ENCODE measurements at places on chromosomes 11 and 22.

DNA sequence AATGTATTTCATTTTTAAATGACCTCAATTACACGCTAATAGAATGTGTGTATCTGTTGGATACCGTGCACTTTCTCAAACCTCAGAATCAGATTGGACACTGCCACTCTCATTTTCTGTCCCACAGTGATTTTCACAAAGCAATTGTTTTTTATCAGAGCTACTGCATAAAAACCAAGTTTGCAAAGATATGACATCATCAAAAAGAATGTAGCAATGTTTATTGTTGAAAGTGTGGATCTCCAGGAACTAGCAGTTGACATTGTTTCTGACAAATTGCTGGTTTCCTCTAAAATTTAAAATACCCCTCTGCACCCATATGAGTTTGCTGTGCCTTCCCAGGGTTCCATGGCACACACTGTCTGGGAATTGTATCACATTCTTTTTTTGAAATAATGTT lies 362.7 kb upstream of the DDI1 start:
- no peak for DNase-seq

GRCh38 chr11:102476812-102477211 lies 24.2 kb upstream of the TMEM123 start:
- no peak for DNase-seq

DNA sequence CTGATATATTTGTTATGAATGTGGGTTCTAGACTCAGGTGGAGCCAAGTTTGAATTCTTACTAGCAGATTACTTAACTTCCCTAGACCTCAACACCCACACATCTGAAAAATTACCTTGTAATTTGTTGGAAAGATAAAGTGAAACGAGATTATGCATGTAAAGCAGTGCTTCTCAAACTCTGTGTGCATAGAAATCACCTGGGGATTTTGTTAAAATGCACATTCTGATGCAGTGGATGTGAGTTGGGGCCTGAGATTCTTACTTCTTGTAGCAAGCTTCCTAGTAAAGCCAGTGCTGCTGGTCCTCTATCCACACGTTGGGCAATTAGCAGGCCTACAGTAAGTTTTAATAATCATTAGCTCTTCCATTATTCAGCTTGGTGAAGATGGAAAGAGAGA lies 15.1 kb upstream of the CEP295 start:
- DNase-seq: no peak

- no peak for DNase-seq
Measured at GRCh38 chr11:71537537-71537936, 288 bp upstream of the KRTAP5-8 start.

GRCh38 chr22:32665676-32666075 lies 135.8 kb upstream of the TIMP3 start:
- DNase-seq: no peak

- no peak for DNase-seq
Measured at GRCh38 chr11:91731051-91731450, 493.6 kb upstream of the FAT3 start.

DNA sequence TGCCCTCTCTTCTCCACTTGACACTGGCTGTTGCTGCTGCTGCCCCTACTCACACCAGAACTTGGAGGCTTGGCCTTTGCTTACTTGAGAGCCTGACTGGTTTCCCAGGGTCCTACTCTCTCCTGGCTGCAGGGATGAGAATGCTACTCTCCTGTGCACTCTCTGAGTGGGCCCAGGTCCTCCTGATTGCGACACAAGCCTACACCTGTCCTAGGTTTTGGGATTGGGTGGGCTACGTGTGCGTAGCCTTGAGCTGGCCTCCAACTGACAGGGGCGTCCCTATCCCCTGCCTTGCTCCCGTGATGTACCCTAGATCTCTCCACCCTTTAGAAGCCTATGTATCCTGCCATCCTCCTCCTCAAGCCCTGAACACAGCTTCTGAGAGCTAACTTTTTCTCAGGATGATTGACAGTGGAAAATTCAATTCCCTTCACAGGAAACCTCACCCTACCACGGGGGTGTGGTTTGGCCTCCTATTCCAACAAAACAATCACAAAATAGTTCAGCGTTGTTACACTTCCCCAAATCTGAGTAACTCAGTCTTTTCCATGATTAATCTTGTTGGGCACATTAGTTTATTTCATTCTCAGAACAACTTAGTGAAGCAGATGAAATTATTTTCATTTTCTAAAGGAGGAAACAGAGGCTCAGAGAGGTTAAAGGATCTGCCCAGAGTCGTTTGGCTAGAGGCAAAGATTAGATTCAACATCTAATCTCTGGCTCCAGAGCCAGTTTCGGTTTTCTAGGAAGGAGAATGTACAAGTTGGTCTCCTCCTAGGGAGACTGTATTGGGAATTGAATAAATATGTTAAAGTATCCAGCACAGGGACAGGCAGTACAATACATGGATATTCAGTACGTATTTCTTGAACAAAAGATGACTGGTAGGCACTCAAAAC lies 17.6 kb upstream of the AMOTL1 start:
- DNase-seq: no peak

- DNase-seq: no peak
Measured at GRCh38 chr11:104191124-104191523, 27.2 kb upstream of the PDGFD start.

DNA sequence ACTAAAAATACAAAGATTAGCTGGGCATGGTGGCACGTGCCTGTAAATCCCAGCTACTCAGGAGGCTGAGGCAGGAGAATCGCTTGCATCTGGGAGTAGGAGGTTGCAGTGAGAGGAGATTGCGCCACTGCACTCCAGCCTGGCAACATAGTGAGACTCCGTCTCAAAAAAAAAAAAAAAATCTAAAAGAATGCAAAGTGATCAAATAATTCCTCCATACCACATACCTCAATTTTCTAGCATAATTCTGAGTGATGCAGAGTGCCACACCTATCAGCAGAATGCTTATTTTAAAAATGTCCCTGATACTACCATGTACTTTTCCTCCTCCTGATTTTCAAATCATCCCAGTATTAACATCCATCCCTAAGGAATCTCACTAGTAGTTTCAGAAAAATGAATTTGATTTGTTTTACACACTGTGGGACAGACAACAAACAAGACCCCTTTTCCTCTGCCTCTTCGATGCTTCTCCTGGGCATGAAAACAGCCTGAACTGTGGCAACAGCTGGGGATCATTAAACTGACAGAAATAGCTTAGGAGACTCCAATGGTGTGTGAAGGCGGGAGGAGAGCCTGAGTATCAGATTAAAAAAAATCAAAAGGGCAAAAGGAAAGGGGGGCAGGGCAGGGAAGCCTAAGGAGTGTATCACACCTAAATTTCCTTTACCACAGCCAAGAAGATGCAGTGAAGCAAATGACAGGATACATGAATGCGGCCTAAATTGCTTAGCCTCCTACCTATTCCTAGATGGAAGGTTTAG lies 114.7 kb downstream of the SGSM3 start:
- no peak for DNase-seq

DNA sequence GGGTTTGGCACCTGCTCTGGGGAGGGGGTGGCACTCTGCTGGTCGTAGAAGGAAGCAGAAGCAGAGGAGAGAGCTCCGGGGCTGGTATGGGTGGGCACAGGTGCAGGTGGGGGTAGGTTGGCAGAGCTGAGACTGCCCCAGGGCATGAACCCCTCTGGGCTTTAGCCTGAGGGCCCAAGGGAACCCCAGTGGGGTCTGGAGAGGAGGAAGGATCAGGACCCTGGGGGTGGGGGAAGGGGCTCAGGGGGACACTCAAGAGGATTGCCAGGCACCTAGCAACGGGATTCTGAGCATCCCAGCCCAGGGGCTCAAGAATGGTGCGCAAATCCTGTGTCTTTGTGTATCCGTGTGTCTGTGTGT lies 6.3 kb downstream of the ALDH3B2 start:
- no peak for DNase-seq

DNA sequence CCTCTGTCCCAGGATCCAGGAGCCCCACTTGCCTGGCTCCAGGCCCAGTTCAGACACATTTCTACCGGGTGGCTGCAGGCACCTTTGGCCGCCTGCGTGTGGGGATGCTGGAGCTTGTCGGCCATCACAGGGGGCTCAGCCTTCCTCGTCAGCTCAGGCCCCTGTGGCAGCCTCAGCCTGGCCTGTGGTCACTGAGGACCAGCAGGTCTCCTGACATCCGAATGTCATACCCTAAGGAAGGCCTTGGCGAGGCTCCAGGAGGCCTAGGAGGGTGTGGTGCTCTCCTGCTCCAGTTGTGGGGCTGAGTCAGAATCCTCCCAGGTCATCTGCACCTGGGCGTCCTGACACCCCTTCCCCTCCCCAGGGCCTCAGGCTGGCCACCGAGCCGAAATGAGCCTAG lies 14.9 kb upstream of the SOX10 start:
- DNase-seq: no peak

GRCh38 chr22:17748555-17749353 lies 25.5 kb downstream of the BID start:
- DNase-seq: no peak

DNA sequence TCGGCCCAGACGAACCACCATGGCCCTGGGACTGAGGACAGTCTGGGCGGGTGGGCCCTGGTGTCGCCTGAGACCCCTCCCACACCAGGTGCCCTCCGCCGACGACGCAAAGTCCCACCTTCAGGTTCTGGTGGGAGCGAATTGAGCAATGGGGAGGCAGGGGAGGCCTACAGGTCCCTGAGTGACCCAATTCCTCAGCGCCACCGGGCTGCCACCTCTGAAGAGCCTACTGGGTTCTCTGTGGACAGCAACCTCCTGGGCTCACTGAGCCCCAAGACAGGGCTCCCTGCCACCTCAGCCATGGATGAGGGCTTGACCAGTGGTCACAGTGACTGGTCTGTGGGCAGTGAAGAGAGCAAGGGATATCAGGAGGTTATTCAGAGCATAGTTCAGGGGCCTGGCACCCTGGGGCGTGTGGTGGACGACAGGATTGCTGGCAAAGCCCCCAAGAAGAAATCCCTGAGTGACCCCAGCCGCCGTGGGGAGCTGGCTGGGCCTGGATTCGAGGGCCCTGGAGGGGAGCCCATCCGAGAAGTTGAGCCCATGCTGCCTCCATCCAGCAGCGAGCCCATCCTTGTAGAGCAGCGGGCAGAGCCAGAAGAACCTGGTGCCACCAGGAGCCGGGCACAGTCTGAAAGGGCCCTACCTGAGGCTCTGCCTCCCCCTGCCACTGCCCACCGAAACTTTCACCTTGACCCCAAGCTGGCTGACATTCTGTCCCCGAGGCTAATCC lies 2.8 kb downstream of the ARHGEF17 start:
- no peak for DNase-seq

GRCh38 chr22:29801153-29801552 lies 34.0 kb downstream of the UQCR10 start:
- no peak for DNase-seq

DNA sequence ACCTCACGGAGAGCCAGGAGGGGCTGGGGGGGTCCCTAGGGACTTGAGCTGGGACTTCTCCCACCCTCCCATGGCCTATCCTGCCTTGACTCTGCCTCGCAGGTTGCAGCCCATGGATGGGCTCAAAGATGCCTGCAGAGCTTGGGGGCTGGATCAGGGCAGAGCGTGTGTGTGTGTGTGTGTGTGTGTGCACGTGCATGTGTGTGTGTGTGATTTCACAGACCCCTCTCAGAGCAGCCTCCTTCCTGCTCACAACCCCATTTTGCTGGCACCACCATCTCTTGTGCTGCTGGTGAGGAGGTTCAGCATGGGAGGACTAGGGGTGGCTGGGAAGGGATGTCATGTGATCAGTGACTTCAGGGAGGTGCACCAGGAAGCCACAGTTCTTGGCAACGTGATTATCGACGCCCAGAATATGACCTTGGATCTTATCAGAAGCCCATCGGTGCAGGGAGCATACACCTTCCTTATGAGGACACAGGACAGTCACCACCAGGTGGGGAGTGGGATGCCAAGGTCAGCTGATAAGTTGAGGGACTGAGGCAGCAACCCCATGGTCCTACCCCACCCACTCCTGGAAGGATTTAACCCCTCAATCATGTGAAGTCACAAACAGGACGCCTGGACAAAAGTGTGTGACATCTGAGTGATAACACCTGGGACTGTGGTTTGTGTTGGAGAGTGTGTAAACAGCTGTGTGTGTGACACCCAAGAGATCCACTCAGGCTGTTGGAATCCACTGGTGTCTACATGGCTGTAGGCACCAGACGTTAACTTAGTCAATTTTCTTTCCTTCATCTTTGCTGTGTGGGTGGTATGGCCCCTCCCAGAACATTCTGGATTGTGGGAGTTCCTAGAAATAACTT lies 1.8 kb upstream of the NAALADL1 start:
- DNase-seq: no peak

GRCh38 chr11:2934611-2935239 lies 5.5 kb upstream of the PHLDA2 start:
- no peak for DNase-seq

GRCh38 chr11:76391021-76391420 lies 9.9 kb downstream of the GVQW3 start:
- DNase-seq: no peak

GRCh38 chr22:37240240-37240940 lies 3.7 kb downstream of the RAC2 start:
- DNase-seq: no peak

DNA sequence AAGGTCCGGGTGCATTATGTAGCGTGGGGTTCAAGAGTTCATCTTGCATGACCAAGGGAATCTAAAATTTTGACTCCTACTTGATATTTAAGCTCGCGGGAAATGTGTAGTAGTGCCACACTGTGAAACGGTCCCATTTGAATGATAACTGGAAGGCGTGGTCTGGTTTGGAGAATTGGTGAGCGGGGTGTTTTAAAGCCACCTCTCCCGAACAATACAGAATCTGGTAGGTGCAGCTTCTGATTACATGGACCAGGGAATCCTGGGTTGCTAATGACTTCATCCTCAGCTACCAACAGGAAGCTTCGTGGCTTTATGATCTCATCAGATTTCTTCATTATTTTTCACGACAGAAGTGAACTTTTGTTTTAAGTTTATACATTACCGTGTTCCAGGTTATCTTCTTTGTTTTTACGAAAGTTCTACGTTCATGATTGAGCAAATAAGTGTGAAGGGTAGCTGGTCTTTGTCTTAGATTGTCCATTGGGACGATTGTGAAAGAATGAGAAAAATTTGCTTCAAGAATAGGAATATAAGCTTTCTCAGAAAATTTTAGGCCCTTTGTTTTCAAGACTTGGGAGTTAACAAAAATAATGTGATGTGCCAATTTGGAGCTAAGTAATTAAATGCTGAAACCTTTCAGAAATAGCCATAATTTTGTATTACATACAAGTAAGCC lies 1.7 kb downstream of the QSER1 start:
- no peak for DNase-seq

- DNase-seq: no peak
Measured at GRCh38 chr11:132987936-132988335, 544.4 kb downstream of the OPCML start.

GRCh38 chr22:43201486-43202219 lies 14.7 kb upstream of the TTLL12 start:
- no peak for DNase-seq

GRCh38 chr11:20452585-20452984 lies 65.1 kb downstream of the PRMT3 start:
- DNase-seq: no peak

- no peak for DNase-seq
Measured at GRCh38 chr11:57425565-57426438, 1.1 kb downstream of the SLC43A3 start.

GRCh38 chr11:110251836-110252235 lies 44.6 kb downstream of the RDX start:
- no peak for DNase-seq

DNA sequence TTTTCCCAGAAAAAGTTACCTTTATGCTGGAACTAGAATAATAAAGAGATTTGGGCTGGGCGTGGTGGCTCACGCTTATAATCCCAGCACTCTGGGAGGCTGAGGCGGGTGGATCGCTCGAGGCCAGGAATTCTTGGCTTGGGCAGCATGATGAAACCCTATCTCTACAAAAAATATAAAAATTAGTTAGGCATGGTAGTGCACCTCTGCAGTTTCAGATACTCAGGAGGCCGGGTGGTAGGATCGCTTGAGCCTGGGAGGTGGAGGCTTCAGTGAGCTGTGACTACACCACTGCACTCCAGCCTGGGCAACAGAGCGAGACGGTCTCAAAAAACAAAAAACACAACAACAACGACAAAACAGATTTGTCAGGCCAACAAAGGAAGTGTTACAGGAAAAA lies 119.3 kb upstream of the OR9Q1 start:
- DNase-seq: no peak
